Esophagus squamous epithelium (tissue), 5 donors: ENCODE measurements at places on chromosomes 4 and X.

- no peak for DNase-seq
These were observed 125.5 kb downstream of the C4orf51 start for GRCh38 chr4:145805490-145805889.

- DNase-seq, result no peak
These were observed 107.2 kb downstream of the AKAP4 start for GRCh38 chrX:50093625-50094024.

- no peak for DNase-seq
These were observed 71.0 kb upstream of the BMP2K start for GRCh38 chr4:78704981-78705683.

DNA sequence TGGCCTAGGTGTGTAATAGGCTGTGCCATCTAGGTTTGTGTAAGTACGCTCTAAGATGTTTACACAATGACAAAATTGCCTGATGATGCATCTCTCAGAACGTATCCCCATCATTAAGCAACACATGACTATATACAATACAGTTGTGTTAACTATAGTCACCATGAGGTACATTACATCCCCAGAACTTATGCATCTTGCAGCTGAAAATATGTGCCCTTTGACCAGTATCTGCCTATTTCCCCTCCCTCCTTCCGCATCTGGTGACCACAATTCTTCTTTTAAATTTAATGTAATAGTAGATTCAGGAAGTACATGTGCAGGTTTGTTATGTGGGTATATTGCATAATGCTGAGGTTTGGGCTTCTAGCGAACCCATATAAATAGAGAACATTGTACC is 239.8 kb upstream of the IL1RAPL1 start:
- no peak for DNase-seq
